ENCODE measurements at places on chromosomes 16 and 17.

- DNase-seq, result no peak
Observed at GRCh38 chr17:6098050-6098822, 28.1 kb downstream of the WSCD1 start.

- DNase-seq, result no peak
Observed at GRCh38 chr16:86517652-86518258, 7.4 kb downstream of the FOXF1 start.

DNA sequence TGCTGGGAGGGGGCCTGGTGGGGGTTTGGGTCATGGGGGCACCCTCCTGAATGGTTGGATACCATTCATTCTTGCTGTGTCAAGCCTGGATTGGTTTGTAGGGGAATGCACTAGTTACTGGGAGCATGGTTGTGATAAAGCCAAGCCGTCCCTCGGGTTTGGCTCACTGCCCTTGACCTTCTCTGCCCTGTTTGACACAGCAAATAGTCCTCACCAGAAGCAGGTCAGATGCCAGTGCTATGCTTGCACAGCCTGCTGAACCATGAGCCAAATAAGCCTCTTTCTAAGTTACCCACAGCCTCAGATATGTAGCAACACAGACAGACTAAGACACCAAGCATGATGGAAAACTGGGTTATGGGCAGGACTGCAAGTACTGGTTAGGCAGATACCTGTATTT lies 14.6 kb downstream of the ZNF778 start:
- no peak for DNase-seq

- DNase-seq, result no peak
Observed at GRCh38 chr16:17676171-17676570, 205.4 kb upstream of the XYLT1 start.

DNA sequence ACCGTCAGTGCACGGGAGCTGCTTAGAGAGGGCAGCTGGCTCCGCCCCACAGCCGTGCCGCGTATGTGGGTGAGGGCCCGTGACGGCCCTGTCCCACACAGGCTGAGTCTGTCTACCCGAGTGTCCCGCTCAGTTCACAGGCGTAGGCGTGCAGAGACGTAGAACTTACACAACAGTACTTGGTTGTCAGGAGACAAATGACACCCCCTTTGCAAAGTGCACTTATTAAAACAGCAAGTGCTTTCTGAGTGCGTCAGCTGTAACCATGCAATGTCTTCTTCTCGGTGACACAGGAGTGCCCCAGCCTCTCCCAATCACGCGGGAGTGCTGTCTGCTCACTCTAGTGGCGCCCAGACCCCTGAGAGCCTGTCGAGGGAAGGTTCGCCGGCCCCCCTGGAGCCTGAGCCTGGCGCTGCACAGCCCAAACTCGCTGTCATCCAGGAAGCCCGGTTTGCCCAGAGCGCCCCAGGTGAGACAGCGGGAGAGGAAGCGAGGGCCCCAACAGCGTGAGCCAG lies 64.2 kb downstream of the FOXK2 start:
- peak; percentile 55 for DNase-seq

- no peak for DNase-seq
Observed at GRCh38 chr16:84947022-84947421, 64.3 kb downstream of the ZDHHC7 start.

GRCh38 chr17:82943339-82943738 lies 103.5 kb upstream of the ZNF750 start:
- no peak for DNase-seq

DNA sequence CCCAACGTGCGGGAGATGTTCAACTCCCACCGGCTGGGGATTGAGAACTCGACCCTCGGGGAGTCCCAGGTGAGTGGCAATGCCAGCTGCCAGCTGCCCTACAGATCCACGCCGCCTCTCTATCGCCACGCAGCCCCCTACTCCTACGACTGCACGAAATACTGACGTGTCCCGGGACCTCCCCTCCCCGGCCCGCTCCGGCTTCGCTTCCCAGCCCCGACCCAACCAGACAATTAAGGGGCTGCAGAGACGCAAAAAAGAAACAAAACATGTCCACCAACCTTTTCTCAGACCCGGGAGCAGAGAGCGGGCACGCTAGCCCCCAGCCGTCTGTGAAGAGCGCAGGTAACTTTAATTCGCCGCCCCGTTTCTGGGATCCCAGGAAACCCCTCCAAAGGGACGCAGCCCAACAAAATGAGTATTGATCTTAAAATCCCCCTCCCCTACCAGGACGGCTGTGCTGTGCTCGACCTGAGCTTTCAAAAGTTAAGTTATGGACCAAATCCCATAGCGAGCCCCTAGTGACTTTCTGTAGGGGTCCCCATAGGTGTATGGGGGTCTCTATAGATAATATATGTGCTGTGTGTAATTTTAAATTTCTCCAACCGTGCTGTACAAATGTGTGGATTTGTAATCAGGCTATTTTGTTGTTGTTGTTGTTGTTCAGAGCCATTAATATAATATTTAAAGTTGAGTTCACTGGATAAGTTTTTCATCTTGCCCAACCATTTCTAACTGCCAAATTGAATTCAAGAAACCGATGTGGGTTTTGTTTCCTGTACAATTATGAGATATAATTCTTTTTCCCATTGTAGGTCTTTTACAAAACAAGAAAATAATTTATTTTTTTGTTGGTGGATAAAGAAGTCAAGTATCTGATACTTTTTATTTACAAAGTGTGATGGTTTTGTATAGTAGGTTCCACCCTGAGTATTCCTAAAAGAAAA lies 2.3 kb downstream of the FOXC2 start:
- DNase-seq, result no peak

DNA sequence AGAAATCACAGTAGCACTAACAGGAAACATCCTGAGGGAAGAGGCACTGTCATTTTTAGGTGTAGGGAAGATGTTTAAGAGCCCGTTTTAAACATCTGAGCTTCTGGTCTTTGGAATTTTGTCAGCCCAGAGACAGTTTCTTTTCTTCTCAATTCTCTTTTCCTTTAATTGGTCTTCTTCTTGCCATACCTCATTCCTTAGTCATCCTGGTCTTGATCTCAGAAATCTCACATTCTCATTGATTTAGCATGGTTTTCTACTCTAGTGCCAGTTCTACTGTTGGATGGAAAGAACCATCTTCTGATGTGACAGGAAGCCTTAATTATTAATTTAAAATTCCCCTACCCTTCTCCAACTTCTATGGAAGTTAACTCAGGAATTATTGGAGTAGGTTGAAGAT lies 25.4 kb downstream of the BMERB1 start:
- DNase-seq, result no peak

GRCh38 chr16:81096715-81097208 lies 567 bp upstream of the GCSH start:
- no peak for DNase-seq
